ENCODE measurements at places on chromosomes 5 and 9. TPM values are rescaled to one million over a fixed set of nuclear protein-coding genes. Genes with fewer than 3 reads are reported as not detected.

- peaks cover 3% of the 10 kb centered on the region for H3K4me1 ChIP-seq
- H3K27ac ChIP-seq: no peak overlapping the region
- peak overlapping the region; percentile 33 for H3K4me3 ChIP-seq
- no peaks in the 10 kb centered on the region for H3K27me3 ChIP-seq
- no peaks in the 10 kb centered on the region for H3K36me3 ChIP-seq
- no peak for DNase-seq
Observed at GRCh38 chr9:36818965-36819870, 214.8 kb downstream of the PAX5 start.

GRCh38 chr9:96651626-96652025, 3.5 kb downstream of the PRXL2C start:
- H3K4me1 ChIP-seq: peaks cover 8% of the 10 kb centered on the region
- no peak for DNase-seq
- no peaks in the 10 kb centered on the region for H3K27me3 ChIP-seq
- H3K4me3 ChIP-seq: no peak overlapping the region

DNA sequence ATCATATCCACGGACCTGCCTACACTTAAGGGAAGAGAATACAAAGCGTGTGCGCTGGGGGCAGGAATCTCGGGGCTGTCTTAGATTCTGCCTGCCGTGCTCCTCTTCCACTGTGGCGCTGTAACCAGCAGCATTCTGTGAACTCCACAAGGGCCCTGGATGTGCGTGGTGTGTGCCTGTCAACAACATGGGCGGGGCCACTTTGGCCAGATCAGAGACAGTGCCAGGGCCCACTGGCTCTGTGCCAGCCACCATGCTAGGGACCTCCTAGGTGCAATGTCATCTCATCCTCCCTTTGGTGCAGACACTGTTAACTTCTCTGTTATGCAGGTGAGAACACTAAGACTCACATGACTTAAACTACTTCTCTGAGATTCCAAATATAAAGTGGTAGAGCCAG, 113.7 kb downstream of the COL23A1 start:
- H3K27ac ChIP-seq: no peak overlapping the region
- no peaks in the 10 kb centered on the region for H3K27me3 ChIP-seq
- H3K4me3 ChIP-seq: no peak overlapping the region
- no peaks in the 10 kb centered on the region for H3K4me1 ChIP-seq

- no peaks in the 10 kb centered on the region for H3K27me3 ChIP-seq
- DNase-seq: peak; percentile 96
- H3K36me3 ChIP-seq: no peaks in the 10 kb centered on the region
- H3K4me1 ChIP-seq: peaks cover 20% of the 10 kb centered on the region
- H3K4me3 ChIP-seq: no peak overlapping the region
Observed at GRCh38 chr9:113484258-113484730, 20.8 kb downstream of the RGS3 start.

CFAP90 gene
- 12.2 TPM for total RNA-seq

DRD1 gene
- 0.06 TPM for total RNA-seq
